Femur (tissue), 1 donor: ENCODE measurements at places on chromosomes 7 and 10.

GRCh38 chr10:93495654-93496321 is 624 bp upstream of the CEP55 start:
- DNase-seq: peak; percentile 52

GRCh38 chr10:114385557-114385956 is 18.7 kb downstream of the AFAP1L2 start:
- no peak for DNase-seq

- no peak for DNase-seq
Observed at GRCh38 chr10:132186488-132187429, at the start of gene DPYSL4. TSS of gene DPYSL4 (plus strand) at chr10:132186948. CDS start at chr10:132187064, 116 bp downstream.

GRCh38 chr7:37550872-37551271 is 102.2 kb upstream of the ELMO1 start:
- DNase-seq: no peak

DNA sequence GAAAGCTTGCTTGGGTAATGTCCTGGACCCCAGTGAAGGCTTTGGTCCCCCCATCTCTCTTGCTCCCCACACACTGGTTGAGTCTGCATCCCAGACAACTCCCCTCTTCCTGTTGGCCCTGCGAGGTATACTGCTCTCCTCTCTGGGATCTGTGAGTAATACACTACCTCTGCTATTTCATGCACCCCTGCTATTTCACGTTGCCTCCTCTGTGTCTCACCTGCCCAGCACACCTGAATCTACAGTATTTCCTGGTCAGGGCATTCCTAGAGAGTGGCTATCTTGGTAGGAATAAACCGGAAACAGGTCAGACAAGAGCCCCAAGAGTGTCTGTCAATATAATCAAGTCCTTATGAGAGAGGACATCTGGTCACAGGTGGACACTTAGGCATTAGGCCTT is 114.3 kb upstream of the ODAD2 start:
- no peak for DNase-seq

GRCh38 chr7:34756691-34757090 is 98.7 kb downstream of the NPSR1 start:
- no peak for DNase-seq

- no peak for DNase-seq
Observed at GRCh38 chr7:144057954-144058353, 9.2 kb downstream of the OR2A5 start.

DNA sequence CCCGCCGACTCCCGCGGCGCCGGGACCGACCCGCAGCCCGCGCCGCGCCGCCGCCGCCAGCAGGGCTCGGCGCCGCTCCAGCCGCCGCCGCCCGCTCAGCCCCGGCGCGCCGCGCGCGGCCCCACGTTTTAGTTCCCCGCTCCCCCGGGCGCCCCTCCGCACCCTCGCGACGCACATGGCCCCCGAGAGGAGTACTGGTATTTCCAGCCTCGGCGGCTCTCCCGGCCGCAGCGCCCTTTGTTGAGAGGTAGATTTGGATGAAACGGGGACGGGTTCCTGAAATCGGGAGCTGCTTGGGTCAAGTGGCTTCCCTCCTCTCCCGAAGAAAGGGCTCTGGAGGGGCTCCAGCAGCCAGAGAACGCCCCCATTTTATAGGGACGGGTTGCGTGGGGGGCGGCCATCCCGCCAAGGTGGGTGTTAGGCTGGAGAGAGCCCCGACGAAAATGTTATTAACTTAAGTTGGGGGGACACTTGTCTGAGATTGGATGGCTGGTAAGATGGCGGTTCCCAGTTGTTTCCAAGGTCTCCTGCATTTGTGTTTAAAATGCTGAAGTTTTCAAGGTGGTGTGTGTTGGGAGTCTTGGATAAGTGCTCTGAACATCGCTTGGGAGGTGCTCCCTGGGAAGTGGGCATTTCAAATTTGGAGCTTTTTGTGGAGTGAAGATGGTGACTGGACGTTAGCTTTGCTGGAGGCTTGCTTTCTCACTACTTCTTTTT is 1.2 kb downstream of the BMI1 start:
- peak; percentile 50 for DNase-seq

GRCh38 chr7:10237306-10237705 is 736.4 kb upstream of the PHF14 start:
- no peak for DNase-seq

DNA sequence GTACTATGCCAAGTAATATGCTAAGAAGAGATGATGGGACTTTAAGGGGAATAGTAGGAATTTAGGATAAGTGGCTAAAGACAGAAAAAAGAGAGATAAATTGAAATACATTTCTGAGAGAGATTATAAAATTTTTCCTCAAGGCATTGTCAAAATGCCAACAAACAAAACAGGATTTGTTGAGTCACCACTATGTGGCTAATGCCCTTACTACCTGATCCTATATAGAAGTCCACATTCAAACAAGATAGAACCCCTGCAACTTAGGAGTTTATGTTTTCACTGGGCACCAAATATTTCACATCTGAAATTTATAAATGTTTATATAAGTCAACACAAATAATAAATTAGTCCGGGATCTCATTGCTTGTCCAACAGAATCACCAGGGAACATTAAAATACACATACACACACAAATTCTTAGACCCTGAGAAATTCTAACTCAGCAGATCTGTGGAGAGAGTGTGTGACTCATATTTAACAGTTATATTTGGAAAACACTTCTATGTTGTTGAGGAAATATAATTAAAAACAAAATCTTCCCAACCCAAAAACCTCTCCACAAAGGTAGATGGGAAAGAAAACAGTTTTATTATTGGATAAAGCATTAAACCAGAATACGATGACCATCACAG is 154.3 kb downstream of the PPP1R3A start:
- DNase-seq: no peak

GRCh38 chr10:52740913-52741675 is 31.5 kb downstream of the MBL2 start:
- DNase-seq: peak; percentile 34
